Stimulated activated CD8-positive, alpha-beta memory T cell treated with anti-CD3 and anti-CD28 coated beads, Interleukin-15, amount 100 ng/mL, for 4 hours (primary cell): ENCODE measurements at places on chromosomes 6 and 20.

GRCh38 chr6:109314313-109314712, 68.0 kb downstream of the CD164 start:
- DNase-seq, result no peak

GRCh38 chr6:33837971-33838665, 34.3 kb upstream of the MLN start:
- no peak for DNase-seq

GRCh38 chr6:39933669-39934130, 562 bp downstream of the MOCS1 start:
- no peak for DNase-seq

DNA sequence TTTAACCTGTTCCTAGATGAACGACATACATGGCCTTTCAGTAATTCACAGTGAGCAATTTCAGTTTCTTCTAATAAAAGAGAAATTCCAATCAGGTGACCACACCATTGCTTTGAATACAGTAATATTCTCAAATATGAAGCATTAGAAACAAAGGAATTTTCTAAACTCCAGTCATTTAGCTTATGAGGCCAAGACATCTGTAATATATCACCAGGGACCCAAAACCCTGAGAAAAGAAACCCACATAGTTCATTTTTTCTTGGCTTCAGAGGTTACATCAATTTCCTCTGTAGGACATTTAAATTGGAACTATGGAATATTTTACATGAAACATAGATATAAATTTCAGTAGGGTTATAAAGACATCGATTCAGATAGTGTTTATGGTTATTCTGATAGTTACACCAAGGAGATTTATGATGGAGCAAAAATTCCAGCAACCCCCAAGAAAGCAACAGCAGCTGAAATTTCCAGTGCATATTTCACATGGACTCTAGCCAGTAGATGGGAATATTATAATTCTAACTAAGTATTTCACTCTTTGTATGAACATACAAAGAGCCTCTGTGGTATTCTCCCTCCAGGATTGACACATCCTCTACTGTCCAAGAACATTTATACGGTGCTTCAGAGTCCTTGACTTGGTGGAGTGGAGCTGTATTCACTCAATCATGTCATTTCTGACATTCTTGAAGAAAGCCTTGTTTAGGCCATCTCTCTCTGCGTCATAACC, 82.9 kb downstream of the ADGRG6 start:
- DNase-seq, result no peak

DNA sequence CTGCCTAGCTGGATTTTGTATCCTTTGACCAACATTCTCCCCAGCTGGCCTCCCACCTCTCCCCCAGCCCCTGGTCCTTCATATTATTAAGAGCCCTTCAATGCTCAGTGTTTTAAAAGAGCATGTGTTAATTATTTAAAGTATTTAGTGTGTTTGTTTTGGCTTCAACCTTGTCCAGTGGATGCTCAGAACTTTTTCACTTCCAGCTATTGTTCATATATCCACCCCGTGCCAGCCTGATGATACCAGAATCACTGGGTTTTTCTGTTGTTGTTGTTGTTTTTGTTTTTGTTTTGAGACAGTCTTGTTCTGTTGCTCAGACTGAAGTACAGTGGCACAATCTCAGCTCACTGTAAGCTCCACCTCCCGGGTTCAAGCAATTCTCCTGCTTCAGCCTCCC, 30.4 kb upstream of the SNX9 start:
- DNase-seq, result no peak

DNA sequence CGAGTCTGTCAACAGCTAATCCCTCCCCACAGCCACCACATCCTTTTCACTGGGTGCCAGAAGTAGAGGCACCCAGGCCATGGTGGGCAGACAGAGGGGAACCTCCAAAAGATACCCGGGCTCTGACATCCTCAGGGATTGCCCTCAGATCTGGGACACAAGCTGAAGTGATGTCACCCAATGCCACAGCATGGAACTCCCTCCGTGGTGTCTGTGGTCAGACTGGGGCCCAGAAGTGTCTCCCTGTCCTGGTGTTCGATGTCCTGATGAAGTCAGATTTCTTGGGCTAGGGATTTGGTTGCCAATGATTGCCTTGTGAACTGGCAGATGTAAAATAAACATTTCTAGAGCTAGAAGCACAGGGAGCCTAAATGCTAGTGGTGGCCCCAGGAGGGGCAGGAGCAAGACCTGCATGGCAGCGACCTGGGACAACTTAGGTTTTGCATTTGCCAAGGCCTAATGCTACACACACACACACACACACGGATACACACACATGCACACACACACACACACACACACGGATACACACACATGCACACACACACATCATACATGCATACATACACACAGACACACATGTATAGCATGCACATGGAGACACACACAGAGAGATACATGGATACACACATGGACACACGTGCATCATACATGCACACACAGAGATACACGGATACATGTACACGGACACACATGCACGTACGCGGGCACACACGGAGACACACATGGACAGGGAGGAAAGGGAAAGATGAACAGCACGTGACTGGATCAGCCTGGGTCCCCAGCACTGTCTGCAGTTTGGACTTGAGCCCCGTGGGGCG, 221.0 kb downstream of the NFATC2 start:
- DNase-seq, result no peak

- DNase-seq, result no peak
These were observed 40.1 kb downstream of the SLX4IP start for GRCh38 chr20:10475225-10475624.

DNA sequence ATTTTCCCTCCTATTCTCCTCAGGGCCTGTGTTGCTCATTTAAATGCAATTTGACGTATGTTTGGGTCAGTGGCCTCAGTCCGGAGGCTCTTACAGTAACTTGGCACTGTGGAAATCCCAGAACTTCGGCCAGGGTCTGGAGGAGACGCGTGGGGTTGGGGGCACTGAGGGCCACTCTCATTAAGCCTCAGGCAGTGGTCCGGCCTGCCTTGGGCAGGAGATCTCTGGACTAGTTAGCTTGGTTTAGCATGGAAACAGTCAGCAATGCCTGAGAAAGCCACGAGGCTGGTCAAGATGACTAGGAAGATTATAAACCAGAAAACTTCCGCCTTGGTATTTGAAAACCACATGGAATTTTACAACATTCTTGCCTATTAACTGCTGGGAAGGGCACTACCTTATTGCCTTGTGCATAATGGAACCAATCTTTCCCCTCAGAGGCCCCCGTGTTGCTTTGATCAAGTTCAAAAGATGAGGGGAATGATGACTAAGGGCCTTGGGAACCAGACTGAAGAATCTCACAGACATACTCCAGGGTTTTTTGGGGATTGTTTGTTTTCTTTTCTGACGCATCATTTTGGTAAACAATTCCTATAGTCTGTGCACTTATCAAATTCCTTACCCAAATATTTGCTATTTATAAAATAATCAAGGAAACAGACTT, 206.0 kb upstream of the PREP start:
- DNase-seq, result no peak

GRCh38 chr6:152598901-152599537, 38.1 kb downstream of the SYNE1 start:
- DNase-seq, result no peak

- no peak for DNase-seq
These were observed 590.6 kb downstream of the EPHA7 start for GRCh38 chr6:92828788-92829187.

- no peak for DNase-seq
These were observed 26.1 kb downstream of the FARS2 start for GRCh38 chr6:5287205-5287965.

GRCh38 chr20:34517114-34517505, 888 bp downstream of the DYNLRB1 start:
- DNase-seq, result no peak

GRCh38 chr20:33415948-33416347, 14.6 kb upstream of the CDK5RAP1 start:
- no peak for DNase-seq

DNA sequence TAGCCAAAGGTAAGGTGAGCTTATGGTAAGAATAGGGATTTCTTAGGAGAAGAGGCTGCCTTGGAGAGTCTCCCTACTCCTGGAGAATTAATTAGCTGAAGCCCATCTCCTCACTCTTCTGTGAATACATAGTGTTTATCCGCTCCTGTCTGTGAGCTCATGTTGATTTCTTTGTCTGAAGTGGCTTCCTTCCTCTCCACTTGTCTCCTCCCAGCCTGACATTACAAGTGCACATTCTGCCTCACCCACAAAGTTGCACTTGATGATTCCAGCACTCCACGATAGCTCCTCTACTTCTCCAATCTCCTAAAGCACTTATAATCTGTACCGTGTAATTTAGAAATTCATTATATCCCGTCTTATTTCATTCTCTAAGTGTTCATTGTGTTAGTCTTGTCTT, 287.2 kb downstream of the QKI start:
- DNase-seq, result no peak

DNA sequence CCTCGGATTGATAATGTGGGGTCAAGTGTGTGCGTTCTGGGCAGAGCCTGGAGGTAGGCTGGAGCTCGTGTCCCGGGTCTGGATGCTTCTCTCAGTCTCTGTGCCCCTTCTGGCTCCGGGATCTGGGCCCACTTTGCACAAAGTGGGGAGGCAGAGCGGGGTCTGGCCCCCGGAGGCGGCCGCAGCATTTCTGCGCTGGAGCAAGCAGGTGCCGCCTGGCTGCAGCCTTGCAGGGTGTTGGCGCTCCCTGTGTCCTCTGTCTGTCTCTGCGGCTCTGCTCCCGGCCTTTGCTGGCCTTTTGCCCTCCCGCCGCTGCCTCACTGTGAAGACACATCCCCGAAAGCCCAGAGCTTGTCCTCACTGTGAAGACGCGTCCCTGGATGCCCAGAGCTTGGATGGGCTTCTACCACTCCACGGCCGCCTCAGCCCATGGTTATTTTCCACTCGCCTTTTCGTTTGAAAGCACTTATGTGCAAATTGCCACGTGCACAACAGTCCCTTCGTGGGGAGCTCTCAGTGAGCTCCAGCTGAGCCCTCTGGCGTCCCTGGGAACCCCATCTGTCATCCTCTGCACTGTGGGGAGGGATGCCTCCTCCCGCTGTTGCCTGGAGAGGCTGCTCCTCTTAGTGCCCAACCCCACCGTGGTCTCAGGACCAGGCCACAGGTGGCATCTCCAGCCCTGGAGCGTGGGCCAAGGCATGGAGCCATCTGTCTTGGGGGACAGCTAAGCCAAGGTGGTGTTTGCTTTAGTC, 17.4 kb downstream of the SLCO4A1 start:
- no peak for DNase-seq
